Endothelial cell of umbilical vein (primary cell): ENCODE measurements at places on chromosomes 7 and 10. TPM values are rescaled to one million over a fixed set of nuclear protein-coding genes. Genes with fewer than 3 reads are reported as not detected.

PDE1C gene
- total RNA-seq = 2.9 and 3.1 TPM in 2 replicates

GRCh38 chr10:20162123-20162522 lies 345.9 kb downstream of the PLXDC2 start:
- no peak for DNase-seq

DNA sequence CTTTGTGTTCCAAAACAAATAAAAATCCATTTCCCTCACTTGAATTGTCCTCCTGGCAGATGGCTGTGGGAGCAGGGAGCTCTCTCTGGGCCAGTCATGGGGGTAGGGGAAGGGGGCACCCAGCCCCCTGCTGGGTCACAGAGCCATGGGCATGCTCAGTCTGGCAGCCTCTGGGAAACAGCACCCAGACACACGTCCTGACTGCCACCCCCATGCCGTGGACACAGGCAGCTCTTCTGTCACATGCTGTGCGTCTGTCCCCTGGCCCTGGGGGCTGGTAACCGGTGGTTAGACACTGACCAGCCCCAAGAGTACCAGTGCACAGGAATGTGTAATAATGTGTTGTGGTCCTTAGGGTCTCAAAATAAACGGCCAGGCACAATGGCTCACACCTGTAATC lies 47.0 kb downstream of the RASGEF1A start:
- no peak for DNase-seq

DNA sequence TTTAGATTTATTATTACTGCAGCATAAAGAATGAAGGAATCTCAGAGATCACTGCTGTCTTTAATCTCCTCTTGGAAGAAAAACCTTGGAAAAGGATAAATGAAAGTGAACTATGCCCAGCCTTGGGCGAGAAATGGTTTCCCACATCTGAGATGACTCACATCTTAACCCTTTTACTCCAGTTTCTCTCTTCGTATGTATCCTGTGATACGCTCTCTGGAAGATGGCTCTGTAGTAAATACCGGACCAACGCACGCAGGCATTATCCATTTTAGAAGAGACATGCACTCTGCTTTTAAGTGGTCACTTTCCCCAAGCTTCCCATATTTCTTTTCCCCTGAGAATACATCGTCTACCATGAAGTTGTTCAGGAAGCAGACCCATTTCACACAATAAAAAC lies 207.3 kb upstream of the BMPER start:
- no peak for DNase-seq

- DNase-seq = no peak
Measured at GRCh38 chr7:148773334-148773733, 74.6 kb downstream of the CUL1 start.

SPOCK2 gene
- 0.67 and 1.1 TPM in 2 replicates for total RNA-seq

GRCh38 chr7:86914551-86914950 lies 144.9 kb downstream of the ELAPOR2 start:
- peak; percentile 30 for DNase-seq

TRPV5 gene
- total RNA-seq = not detected in 2 replicates

DNA sequence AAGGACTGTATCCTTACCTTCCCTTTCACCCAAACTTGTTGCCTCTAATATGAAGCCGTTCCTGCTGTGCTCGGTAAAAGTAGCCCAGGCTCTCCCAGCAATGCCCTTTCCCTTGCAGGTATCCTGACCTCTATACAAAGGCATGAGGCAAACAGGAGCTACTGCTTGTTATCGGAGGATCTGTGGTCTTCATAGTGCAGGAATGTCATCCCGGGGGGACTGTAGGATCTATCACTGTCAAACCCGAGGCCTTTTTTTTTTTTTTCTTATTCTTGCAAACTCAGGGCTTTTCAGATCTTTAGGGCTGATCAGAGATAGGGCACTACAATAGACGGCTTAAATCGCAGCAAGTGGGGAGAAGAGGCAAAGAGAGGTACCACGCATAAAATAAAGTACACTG lies 1206.6 kb downstream of the TYW1 start:
- DNase-seq = no peak

ACSM6 gene
- not detected in 2 replicates for total RNA-seq

DNA sequence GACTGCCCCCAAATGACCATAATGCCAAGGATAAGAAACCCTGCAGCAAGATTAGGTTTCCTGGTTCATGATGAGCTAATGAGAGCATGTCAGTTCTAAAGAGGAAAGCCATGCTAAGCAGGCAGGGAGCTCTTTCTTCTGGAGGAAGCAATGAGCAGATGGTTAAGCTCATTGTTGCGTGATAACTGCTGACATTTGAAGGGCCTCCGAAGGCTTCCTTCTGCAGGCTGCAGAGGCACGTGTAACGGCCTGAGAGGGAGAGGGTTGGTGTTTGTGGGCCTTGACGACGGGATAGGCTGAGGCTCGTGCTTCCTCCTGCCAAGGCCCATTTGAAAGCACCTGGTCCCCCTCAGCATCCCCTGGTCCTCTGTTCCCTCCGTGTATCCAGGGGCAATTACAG lies 63.5 kb upstream of the BTBD16 start:
- no peak for DNase-seq

CYP3A5 gene
- total RNA-seq = not detected in 2 replicates

GRCh38 chr7:25303281-25304181 lies 75.2 kb upstream of the NPVF start:
- DNase-seq = peak; percentile 14

DNA sequence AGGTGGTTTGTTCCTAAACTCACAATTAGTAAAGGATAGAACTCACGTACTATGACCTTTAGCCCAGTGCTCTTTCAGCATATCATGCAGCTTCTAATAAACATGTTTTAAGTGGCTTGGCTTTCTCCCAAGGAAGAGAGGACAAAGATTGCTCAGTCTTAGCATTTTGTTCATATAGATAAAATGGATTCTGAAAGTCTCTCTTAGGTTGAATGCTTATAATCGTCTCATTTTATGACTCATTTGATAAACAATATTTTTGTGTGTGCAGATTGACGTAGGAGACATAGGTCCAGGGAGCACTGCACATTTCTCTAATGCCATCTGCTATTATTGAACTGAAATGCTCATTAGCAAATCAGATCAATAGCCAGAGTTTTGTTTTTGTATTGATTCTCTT lies 44.8 kb downstream of the GNAT3 start:
- DNase-seq = peak; percentile 6

NRG3 gene
- total RNA-seq = 3.9 and 5.6 TPM in 2 replicates

ZNF316 gene
- total RNA-seq = 21.2 and 23.8 TPM in 2 replicates

DNA sequence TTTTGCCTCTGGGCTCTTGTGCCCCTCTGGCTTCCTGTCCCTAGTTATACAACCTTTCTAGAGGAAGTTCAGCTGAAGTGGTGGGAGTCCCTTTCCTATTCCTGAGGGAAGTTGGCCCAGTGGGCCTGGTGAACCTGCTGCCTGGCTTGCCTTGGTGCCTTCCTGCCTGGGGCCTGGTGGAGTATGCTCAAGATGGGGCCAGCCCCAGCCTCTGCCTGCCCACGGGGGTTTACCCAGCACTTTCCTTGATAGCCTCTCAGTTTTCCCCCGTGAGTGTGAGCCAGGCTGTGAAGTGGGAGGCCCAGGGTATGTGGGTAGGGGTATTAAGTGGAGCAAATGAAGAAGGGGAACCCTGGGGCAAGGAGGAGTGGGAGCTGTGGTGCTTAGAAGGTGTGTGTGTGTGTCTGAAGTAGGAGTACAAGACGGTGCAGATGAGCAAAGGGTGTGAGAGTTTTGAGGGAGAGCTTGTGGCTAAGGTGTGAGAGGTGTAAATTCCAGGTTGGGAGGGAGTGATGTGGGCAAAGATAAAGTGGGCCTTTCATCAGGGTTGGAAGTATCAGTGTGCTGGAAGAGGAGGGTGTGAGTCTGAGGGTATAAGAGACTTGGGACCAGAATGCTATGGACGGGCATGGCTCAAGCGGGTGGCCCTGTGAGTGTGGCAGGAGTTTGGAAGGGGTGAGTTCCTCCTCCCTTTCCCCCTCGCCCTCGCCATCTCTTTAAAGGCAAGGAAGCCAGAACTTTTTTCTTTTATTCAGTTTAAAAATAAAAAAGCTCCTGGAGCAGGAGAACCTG lies 10.9 kb upstream of the PAX2 start:
- no peak for DNase-seq

GRCh38 chr10:71211775-71212317 lies 524 bp upstream of the UNC5B start:
- DNase-seq = no peak

- no peak for DNase-seq
Measured at GRCh38 chr10:67864607-67865371, 19.7 kb upstream of the SIRT1 start.

NACAD gene
- 4.3 and 6.6 TPM in 2 replicates for total RNA-seq

UCMA gene
- not detected in 2 replicates for total RNA-seq

DNA sequence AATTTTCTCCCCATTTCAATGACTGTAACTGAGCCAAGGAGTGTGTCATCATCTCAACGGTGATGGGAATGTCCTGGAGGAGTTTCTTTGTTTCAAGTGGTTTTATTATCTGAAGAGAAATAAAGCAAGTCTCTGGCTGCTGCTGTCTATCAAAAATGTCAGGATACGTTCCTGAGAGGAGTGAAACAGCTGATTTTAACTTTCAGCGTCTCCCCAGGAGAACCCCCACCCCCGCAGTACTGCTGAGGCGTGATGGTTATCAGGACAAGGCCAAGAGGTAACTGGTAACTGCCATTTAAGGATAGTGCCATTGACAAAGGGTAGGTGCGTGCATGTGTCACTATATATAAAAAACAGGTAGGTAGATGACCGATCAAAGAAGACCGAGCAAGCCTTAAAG lies 70.3 kb upstream of the LRGUK start:
- DNase-seq = no peak

GRCh38 chr7:84207025-84207424 lies 12.4 kb upstream of the SEMA3A start:
- DNase-seq = no peak

- DNase-seq = no peak
Measured at GRCh38 chr7:33048257-33048656, 14.3 kb downstream of the NT5C3A start.

DNA sequence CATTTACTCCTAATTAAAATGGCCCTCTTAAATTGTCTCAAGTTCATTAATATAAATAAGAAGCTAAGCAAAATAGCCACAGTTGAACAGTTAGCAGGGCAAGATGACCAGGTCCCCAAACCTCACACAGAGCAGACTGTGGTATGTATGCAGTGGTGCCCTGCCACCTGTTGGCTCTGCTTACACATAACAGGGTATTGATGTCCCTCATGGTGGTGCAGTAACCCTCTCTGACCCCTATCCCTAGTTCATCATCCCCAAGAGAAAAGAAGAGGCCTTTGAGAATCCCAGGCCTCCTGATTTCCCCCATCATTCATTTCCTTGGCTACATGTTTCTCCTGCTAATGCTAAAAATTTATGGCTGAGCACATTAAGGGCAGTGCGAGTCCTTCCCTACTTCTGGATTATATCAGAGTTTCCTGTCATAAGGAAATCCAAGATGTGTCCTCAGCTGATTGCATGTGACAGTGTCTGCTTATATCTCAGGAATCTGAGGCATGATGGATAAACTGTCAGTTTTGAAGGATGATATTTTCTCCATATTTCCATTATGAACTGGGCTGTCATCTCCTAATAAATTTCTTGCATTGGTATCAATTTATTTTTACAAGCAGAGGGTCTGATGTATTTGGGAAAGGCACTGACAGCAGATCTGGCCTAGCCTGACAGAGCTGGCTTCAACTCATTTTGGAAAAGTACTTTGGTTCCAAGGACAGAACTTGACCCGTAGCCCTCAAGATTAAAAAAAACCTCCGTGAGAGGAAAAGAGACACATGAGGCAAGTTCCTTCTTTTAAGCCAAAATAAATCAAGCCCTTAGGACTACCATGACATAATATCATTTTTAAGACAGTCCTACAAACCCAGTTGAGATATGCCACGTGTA lies 880.6 kb downstream of the LRMDA start:
- peak; percentile 32 for DNase-seq

C10orf62 gene
- not detected in 2 replicates for total RNA-seq

DNA sequence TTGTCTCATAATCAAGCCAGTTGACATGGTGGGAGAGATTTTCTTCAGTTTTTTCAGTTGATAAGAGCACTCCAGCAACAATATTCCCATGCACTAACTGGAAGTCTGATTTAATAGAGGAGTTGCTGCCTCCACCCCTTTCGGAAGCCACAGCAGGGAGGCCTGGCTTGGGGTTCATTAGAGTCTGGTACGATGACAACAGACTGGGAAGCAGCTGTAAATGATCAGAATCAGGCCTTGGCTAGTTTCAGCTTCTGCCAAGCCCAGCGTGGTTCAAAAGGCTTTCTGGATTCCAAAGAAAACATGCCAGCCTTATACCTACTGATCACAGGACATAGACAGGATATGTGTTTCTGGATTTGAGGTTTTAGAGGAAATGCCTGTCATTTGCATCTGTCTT lies 274.0 kb downstream of the CSTF2T start:
- peak; percentile 74 for DNase-seq

ITGB8 gene
- 6.5 and 8.2 TPM in 2 replicates for total RNA-seq

GRCh38 chr7:113291058-113291457 lies 172.7 kb upstream of the SMIM30 start:
- DNase-seq = no peak

HOXA5 gene
- total RNA-seq = 18.8 and 21.4 TPM in 2 replicates
